Stimulated activated CD4-positive, alpha-beta T cell treated with anti-CD3 and anti-CD28 coated beads, Interleukin-1b, Interleukin-23, amount 100 ng/mL, for 48 hours (primary cell): ENCODE measurements at places on chromosomes 6 and 20.

DNA sequence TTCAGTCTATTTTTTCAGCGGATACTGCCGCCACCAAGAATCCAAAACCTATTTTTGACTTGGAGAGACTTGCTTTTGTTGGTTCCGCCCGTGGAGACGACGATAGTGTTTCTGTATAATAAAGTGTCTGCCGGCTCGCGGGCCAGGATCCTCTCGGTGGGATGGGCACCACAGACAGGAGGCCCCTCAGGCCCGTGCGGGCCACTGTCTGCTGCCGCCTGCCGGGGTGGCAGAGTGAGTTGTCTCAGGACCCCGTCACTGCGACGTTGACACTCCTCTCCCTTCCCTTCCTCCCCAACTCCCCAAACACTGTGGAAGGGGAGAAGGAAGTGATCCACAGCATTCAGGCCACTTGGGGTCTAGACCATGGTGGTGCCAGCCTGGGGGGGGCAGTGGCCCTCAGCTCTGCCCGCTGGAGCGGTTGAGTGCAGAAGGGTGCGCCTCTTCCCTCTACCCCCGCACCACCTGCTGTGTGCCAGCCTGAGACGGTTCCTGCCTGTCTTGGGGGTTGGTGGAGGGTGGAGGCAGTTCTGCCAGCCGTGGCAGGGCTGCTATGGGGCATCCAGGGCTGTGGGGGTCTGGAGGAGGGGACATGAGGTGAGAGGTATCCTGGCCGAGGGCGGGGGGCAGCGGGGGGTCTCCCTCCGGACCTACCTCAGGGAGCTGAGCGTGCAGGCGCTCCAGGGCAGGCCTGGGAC, 17.5 kb downstream of the RBM38 start:
- DNase-seq = no peak

- peak; percentile 79 for DNase-seq
These were observed 28.8 kb upstream of the GNRH2 start for GRCh38 chr20:3014662-3015061.

DNA sequence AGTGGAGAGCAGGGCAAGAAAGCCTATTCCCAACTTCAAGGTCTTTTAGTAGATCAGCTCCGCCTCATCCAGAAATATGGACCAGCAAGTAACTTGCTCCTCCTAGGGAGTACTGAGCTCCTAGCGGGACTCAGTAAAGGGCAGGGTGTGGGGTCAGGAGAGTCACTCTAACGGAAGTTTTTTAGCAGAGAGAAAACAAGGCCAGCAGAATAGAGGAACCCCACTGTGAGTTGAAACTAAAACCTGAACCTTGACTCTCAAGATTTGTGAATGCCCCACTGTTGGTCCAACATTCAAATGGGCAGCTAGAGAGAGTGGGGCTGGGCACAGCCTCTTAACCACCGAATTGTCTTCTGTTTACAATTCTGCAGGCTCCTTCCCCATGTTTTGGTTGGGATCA, 244.8 kb downstream of the FARS2 start:
- no peak for DNase-seq

DNA sequence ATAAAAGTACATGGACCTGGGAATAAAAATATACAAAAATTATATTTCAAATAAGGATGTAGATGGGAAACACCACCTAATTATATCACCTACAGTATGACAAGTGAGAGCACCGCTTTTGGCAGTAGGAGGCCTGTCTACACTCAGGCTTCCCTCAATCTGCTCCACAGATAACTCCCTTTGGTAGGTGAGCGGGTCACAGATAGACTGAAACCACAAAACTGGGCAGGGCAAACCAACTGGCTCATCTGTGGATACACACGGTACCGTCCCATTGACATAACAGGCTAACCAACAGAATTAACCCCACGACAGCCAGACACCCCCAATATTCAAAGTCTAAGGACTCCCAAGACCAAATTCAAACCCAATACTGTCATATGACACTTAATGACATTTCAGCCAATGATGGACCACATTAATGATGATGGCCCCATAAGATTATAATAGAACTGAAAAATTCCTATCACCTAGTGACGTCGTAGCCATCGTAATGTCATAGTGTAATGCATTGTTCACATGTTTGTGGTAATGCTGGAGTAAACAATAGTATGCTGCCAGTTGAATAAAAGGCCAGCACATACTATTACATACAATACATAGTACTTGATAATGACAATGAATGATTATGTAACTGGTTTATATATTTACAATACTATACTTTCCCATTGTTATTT, 109.7 kb downstream of the MBOAT1 start:
- DNase-seq = no peak

GRCh38 chr6:45722876-45723275, 292.8 kb downstream of the CLIC5 start:
- no peak for DNase-seq

DNA sequence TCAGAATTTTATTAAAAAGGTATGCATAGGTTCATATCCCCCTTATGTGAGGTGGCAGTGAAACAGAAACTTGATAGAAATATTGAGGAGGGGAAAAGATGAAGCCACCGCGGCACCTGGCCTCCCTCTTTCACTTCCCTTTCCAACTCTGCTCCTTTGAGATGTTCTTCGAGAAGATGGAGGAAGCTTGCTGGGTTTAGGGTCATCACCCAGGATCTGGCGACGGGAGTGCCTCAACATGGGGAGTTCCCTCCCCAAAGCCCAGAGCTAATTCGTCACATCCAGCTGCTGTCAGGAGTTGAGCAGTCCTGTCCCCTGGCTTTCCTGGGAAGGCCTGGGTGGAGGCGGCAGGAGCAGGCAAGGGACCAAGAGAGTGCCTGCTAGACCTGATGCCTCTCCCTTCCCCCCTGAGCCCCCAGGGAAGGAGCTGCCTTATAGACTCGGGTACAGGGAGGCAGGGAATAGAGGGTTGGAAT, 29.1 kb downstream of the RREB1 start:
- DNase-seq = no peak

DNA sequence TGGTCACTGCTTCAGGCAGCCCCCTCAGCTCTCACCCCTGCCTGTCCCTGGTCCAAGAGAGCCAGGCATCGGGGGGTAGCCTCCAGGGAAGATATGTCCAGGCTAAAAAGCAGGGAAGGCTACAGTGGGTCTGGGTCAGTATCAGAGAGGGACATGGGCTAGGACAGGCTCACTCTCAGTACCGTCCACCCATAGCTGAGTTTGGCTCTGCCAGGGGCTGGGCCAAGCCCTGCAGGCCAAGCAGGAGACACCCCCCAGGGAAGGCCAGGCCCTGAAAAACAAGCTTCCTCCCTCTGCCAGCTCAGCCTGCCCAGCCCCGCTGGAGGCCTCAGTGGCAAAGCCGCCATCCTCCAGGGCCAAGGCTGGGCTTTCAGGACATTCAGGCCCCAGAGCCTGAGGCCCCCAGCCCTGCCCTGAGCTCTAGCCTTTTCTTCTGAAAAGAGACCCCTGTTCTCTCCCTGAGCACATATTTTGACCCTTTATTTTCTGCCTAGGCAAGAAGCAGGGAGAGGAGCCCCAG, 28.6 kb upstream of the TGM2 start:
- DNase-seq = no peak

GRCh38 chr6:162408826-162409535, 318.6 kb downstream of the PRKN start:
- DNase-seq = no peak

- DNase-seq = no peak
These were observed 30.5 kb downstream of the PLCB4 start for GRCh38 chr20:9099372-9099771.
